ENCODE measurements at places on chromosomes 11 and 22. TPM values are rescaled to one million over a fixed set of nuclear protein-coding genes. Genes with fewer than 3 reads are reported as not detected.

Gene ZC3H12C
- 16.1 TPM for total RNA-seq

Gene LGALS12
- total RNA-seq = 1.2 TPM

- peak; percentile 39 for DNase-seq
Measured at GRCh38 chr11:2317354-2318050, 15.7 kb downstream of the TSPAN32 start.

- no peak for DNase-seq
Measured at GRCh38 chr11:10328314-10329098, 23.6 kb downstream of the ADM start.

GRCh38 chr11:113874581-113875233 is 665 bp downstream of the USP28 start:
- DNase-seq = no peak

GRCh38 chr22:37218771-37219411 is 6.6 kb upstream of the SSTR3 start:
- DNase-seq = no peak

DNA sequence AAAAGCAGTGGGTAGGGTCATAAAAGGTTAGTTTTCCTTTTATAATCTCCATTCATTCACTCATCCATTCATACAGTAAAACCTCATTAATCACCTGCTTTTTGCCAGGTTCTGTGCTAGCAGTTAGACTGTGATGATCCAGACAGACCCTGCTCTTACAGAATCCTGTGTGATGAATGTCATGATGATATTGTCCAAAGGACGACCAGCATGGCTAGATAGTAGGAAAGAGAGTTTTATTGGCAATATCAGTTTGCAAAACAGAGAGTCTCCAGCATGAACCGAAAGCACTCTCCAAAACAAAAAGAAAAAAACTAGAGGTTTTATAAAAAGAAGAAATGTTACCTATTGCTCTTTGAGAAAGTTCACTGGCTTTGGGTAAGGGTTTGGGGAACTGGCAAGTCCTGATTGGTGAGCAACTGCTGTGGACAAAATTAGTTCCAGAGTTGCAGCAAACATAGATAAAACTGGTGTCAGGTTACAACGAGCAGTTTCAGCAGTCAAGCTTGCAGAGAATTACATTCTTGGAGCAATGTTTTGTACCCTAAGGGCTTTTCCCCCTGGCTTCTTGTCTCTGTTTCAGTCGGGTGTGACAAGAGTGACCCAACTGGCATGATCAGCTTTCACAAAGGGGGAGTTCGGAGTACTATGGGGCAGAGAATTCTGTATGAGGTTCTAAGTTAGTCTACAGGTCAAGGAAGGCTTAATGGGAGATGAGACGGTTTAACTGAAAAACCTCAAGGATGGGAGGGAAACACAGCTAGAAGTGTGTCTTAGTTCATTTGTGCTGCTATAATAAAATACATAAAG is 58.3 kb downstream of the HSD17B12 start:
- no peak for DNase-seq

DNA sequence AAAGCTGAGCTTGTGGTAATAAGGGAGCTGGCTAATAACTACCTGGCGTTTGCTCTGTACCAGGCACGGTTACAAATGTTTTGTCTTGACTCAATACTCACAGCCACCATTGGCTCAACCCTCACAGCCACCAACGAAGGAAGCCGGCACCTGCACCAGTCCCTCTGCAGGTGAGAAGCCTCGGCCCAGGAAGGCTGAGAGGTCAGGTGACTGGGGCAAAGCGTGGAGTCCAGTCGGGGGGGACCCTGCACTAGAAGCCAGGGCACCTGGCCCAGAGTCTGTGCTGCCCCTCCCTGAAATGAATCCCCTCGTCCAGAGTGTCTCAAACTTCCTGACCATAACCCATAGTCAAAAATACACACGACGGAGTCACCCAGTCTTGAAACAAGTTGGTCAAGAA is 90.1 kb downstream of the PHF21B start:
- DNase-seq = peak; percentile 20

GRCh38 chr11:47587723-47588326 is 1.3 kb downstream of the FAM180B start:
- DNase-seq = peak; percentile 78
